Common myeloid progenitor, CD34-positive (primary cell): ENCODE measurements at places on chromosomes 5 and 9.

DNA sequence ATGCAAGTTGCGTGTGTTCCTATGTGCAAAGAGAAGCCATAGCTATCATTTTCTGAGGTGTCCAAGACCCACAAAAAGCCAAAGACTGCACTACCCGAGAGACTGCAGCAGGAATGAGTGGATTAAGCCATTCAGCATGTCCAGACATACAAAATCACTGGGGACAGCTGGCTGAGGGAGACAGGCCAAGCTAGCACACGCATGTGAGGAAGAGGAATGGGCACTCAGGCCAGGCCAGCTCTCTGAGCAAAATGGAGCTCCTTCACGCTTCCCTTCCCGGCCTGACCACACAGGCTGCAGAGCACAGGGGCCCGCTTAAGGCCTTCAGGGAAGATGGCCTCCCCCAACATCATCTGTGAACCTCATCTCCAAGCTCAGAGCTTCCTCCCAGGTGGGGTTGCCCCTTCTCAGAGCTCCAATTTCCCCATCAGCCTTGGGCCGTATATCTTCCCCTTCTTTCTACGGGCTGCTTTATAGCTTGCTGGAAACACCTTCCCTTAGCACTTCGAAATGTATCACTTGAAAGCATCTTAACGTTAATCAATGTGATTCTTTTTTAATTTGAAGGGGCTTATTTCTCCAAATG is 8.4 kb downstream of the DCANP1 start:
- DNase-seq, result no peak
- H3K27ac ChIP-seq, result no peak overlapping the region
- no peaks in the 10 kb centered on the region for H3K27me3 ChIP-seq
- H3K4me1 ChIP-seq, result peaks cover 8% of the 10 kb centered on the region
- no peak overlapping the region for H3K4me3 ChIP-seq

- H3K4me3 ChIP-seq, result no peak overlapping the region
- peaks cover 13% of the 10 kb centered on the region for H3K4me1 ChIP-seq
- H3K27me3 ChIP-seq, result no peaks in the 10 kb centered on the region
- no peak for DNase-seq
Observed at GRCh38 chr5:36359267-36359666, 57.6 kb upstream of the RANBP3L start.

- H3K27me3 ChIP-seq, result no peaks in the 10 kb centered on the region
- no peak for DNase-seq
- H3K36me3 ChIP-seq, result peaks cover 41% of the 10 kb centered on the region
Observed at GRCh38 chr5:150448952-150449516, 505 bp downstream of the RPS14 start.

GRCh38 chr5:1332461-1333001 is 12.4 kb downstream of the CLPTM1L start:
- H3K27me3 ChIP-seq, result no peaks in the 10 kb centered on the region
- no peak overlapping the region for H3K4me3 ChIP-seq
- no peak overlapping the region for H3K27ac ChIP-seq
- DNase-seq, result no peak
- H3K4me1 ChIP-seq, result no peaks in the 10 kb centered on the region

DNA sequence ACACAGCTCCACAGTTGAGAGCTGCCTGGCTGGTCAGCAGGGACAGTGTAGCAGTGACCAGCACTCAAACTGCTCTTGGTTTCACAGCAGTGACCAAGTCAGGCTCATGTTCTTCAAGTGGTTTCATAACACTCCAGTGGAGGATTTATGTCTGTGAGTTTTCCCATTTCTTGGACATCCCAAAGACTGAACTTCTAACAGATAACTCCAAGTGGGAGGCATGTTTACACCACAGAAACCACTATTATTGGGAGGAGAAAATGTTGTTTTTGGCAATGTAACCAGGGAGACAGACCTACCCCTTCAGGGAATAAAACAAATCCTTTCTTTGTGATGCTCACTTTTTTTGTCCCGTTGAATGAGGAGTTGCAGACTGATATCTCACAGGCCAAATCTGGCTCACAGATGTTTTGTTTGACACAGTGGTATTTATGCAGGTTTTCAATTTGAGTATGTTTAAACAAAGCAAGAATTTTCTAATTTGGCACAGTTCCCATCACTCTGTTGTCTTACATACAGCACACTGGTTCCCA is 141.5 kb downstream of the RMI1 start:
- no peak overlapping the region for H3K4me3 ChIP-seq
- H3K36me3 ChIP-seq, result no peaks in the 10 kb centered on the region
- H3K27ac ChIP-seq, result no peak overlapping the region
- no peaks in the 10 kb centered on the region for H3K27me3 ChIP-seq
- H3K4me1 ChIP-seq, result no peaks in the 10 kb centered on the region
- DNase-seq, result no peak

GRCh38 chr5:53434541-53434940 is 45.9 kb upstream of the FST start:
- DNase-seq, result no peak
- no peaks in the 10 kb centered on the region for H3K4me1 ChIP-seq
- H3K36me3 ChIP-seq, result no peaks in the 10 kb centered on the region
- no peaks in the 10 kb centered on the region for H3K27me3 ChIP-seq
- no peak overlapping the region for H3K27ac ChIP-seq

GRCh38 chr9:110152704-110153374 is 55.1 kb downstream of the C9orf152 start:
- H3K4me1 ChIP-seq, result peaks cover 50% of the 10 kb centered on the region
- H3K36me3 ChIP-seq, result no peaks in the 10 kb centered on the region
- H3K27me3 ChIP-seq, result no peaks in the 10 kb centered on the region
- DNase-seq, result peak; percentile 68
- H3K4me3 ChIP-seq, result no peak overlapping the region

DNA sequence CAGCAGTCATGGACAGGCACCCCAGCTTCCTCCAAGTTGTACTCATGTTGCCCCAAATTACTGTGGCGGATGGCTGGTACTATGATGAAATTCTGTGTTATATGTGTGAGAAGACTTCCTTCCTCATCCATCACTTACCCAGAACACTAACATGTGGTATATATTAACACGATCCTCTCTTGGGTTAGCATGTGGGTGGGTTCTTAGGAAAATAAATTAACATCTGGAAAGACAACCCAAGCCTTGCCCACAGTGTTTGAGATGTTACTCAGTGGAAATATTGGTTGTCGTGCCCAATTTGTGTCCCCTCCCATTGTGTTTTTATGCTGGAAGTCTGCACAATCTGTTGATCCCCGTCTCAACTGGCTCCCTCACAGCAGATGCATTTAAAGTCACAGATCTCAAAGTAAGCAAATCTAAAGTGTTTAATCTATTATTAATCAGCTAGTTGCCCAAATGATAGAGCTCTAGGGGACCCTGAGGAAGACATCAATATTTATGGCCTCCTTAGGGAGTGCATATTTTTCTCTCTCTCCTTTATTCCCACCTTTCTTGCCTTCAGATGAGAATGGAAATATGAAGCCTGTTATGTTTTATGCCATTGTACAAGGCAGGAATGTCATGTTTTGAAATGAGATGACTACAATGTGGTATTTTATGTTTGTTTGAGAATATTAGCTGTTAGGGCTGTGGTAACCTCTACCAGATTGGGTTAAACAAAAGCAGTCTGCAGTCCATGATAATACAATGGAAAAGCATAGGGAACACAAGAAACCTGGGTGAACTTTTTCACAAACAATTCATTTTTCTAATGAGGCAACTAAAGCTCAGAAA is 93.9 kb downstream of the GRIA1 start:
- H3K36me3 ChIP-seq, result no peaks in the 10 kb centered on the region
- no peak for DNase-seq
- no peak overlapping the region for H3K4me3 ChIP-seq
- no peak overlapping the region for H3K27ac ChIP-seq

GRCh38 chr5:135312255-135312935 is 86.6 kb downstream of the MACROH2A1 start:
- peaks cover 35% of the 10 kb centered on the region for H3K4me1 ChIP-seq
- DNase-seq, result no peak
- H3K27me3 ChIP-seq, result no peaks in the 10 kb centered on the region
- no peaks in the 10 kb centered on the region for H3K36me3 ChIP-seq
- H3K27ac ChIP-seq, result no peak overlapping the region

DNA sequence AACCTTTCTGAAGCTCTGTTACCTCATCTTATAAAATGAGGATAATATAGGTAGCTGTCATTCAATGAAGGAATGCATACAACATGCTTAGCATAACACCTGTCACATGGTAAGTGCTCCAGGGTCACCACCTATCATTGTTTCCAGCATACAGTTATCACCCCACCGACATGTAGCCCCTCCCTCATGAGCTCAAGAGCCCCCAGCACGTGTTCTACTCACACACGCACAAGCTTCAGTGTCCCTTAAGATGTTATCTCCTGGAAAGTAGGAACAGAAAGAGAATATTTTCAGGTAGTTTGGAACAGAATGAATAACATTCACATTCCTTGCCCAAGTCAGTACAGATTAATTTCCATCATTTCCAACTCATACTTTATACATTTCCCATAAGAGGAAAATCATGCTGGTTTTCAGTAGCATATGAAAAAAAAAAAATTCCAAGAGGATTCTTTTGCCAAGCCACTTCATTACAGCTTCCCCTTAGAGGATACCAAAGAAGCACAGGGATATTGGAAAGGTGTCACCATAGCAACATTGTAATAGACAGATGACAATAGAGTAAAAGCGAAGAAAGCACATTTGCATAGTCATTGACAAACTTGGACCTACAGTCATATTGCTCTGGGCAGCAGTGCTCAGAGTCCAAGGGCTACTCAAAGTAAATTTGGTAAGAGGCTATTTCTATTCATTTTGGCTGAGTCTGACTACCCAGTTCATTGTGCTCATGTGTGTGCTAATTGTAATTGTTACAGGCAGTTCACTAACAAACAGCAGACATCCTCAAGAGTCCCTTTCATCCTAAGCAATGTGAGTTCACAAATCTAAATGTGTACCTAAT is 1.5 kb upstream of the MOB3B start:
- no peak overlapping the region for H3K27ac ChIP-seq
- peaks cover 10% of the 10 kb centered on the region for H3K27me3 ChIP-seq
- no peaks in the 10 kb centered on the region for H3K36me3 ChIP-seq
- DNase-seq, result no peak

DNA sequence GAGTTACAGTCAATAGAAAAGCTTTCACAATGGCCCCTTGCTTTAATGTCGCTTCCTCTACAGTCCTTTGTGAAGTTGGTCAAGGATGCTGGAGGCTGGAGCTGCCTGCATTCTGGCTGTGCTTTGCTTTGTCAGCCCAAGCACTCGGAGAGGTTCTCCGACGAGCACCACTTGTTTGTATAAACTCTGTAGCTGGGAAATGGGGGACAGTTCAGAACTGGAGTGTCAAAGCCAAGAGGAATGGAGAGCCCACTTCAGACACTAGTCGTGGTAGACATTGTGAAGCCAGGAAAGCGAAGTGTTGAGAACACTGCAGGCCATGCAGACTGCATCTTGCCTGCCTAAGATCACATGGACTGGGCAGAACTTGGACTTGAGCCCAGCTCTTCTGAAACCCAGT is 330.3 kb downstream of the GADD45G start:
- no peaks in the 10 kb centered on the region for H3K36me3 ChIP-seq
- peaks cover 17% of the 10 kb centered on the region for H3K4me1 ChIP-seq
- H3K4me3 ChIP-seq, result no peak overlapping the region
- H3K27ac ChIP-seq, result no peak overlapping the region

DNA sequence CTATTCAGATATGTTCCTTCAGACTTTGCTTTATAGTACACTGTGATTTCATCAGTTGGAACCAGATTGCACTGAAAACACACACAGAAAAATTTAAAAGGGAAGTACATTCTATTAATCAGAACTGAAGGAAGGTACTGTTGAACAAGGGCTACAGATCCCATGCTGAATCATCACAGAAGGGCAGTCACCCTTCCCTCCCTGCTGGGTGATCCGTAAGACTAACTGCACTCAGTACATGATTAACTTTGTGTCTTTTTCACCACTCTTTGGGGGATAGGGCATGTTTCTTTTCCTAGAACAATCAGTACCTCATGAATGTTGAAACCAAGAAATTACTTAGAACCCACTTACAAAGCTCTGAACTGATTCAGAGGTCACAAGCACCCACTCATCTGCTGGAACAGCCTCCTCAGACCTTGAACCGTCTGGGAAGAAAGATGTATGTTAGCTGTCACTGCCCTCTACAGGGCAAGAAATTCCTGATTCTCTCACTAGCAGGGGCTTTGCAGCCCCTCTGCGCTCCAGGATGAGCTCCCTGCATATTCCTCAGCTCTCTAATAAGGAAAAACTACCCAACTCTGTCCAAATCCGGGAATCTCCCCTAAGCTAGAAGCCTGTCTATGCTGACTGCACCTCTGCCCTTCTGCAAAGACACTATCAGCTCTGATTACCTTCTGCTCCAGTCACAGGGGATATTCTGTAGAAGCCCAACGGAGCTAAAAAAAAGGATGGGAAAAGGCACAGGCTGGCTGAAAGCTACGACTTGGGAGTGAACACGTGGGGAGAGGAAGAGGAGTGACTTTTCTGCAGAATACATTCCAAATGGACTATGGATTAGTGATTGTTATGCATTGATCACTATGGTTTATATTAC is 51.0 kb downstream of the IARS1 start:
- H3K36me3 ChIP-seq, result peaks cover 75% of the 10 kb centered on the region
- peak; percentile 28 for DNase-seq
- no peaks in the 10 kb centered on the region for H3K27me3 ChIP-seq
- H3K4me3 ChIP-seq, result no peak overlapping the region
- H3K4me1 ChIP-seq, result no peaks in the 10 kb centered on the region

DNA sequence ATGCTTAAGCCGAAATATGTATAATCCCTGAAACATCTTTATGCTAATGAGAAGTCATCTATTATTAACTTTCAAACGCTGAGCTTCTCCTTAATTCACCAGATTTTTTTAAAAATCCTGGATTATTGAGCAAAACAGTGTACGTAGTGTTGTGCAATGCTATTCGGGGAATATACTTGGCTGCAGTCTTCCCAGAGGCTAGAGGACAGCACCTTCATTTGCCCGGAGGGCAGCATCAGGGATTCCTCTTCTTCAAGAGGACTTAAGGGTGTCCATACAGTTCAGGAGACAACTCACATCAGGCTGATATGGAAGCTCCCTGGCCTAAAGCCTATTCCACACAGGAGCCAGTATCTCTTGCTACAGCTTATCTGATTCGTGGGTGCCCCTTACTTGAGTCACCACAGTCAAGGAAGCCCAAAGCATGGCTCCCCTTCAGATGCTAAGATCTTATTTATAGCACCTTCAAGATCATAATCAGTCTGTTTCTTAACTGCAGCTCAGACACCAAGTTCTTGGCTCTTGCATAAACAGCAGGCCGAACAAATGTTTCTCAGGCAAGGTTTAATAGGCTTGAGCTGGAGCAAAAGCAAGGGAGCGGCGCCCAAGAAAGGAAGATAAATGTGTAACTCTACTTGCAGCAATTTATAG is 29.4 kb downstream of the NUTM2F start:
- no peak overlapping the region for H3K27ac ChIP-seq
- peaks cover 4% of the 10 kb centered on the region for H3K36me3 ChIP-seq
- no peaks in the 10 kb centered on the region for H3K27me3 ChIP-seq
- no peaks in the 10 kb centered on the region for H3K4me1 ChIP-seq

DNA sequence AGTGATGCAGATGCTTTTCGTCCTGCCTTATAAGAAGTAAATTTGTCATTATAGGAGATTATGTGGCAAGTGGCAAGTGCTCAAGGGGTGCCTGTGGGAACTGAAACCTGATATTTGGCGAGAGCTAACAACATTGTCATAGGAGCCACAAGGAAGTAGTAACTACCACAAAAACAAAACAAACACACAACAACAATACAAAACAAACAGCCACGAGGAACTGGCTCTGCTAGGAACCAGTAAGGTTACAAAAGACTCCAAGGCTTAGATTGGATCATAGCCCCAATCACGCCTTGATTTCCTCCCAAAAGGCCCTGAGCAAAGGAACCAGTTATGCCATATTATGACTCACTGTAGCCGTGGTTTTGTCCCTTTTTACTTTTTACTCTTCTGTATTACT is 1045.2 kb downstream of the CDH12 start:
- H3K4me3 ChIP-seq, result no peak overlapping the region
- no peaks in the 10 kb centered on the region for H3K4me1 ChIP-seq
- H3K36me3 ChIP-seq, result no peaks in the 10 kb centered on the region
- H3K27ac ChIP-seq, result no peak overlapping the region
- no peaks in the 10 kb centered on the region for H3K27me3 ChIP-seq
